ENCODE measurements at places on chromosomes 12 and 14.

GRCh38 chr12:115320967-115321366, 637.0 kb upstream of the TBX3 start:
- no peak for DNase-seq

DNA sequence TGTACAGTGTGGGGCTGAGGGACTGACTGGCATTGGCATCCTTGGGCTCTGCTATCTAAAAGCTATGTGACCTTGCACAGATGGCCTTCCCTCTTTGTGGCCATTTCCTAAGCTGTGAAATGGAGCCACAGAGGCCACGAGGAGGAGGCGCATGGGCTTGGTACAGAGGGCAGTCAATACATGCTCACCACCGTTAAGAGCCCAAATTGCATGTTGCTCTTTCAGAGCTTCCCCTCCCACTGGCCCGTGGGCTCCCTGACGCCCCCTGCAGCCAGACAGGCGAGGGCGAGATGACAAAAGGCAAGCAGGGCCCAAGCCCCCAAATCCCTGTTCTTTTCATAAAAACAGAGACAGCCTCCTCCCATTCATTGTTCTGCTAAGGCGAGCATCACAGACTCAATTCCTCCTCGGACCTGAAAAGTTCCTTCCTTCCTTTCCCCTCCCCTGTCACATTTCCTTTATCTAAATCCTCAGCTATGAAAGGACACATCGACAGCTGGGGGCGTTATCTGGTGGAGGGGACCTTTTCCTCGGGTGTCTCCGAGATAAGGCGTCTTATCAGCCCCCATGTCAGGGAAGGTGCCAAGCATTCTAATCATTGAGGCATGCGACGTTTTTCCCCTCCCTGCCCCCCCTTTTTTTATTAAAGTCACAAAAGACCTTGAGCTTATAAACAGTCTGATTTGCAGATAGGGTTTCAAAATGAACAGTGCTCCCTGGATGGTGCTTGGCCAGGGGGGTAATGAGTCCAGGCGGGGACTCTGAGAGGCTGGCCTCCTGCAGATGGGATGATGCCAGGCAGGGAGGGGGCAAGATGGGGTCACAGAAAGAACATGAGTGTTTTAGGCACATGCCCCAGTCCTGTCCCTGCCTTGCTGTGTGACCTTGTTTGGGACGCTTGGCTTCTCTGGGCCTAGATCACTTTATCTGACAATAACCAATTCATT, 26.4 kb downstream of the FAM222A start:
- DNase-seq: peak; percentile 27

- no peak for DNase-seq
Observed at GRCh38 chr12:68207276-68207675, 18.3 kb downstream of the IL26 start.

- no peak for DNase-seq
Observed at GRCh38 chr14:22218728-22219127, 370.3 kb downstream of the DAD1 start.

DNA sequence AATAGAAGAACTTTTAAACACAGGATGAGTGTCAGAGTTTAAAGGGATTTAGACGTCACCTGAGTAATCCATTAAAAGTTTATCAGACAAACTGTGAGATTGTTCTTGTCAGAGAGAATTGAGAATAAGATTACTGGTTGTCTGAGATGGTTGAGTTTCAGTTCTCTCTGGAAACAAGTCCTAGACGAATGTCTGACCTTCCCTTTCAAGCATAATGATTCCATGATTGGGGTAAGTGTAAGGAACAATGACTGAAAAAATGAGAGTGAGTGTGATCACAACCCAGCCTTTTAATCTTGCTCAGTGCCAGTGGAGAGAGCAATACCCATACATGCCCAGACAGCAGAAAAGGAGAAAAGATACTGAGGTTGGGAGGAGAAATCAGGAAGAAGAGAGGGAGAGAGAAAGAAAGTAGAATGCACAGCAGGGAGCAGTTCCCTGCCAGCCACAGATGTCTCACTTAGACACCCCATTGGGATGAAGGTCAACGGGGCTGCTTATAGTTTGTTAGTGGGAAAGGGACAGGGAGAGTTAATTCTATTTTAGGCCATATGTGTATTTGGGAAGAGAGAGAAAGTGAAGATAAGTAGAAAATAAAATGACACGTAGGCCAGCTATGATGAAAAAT, 4.3 kb downstream of the GRIP1 start:
- DNase-seq: no peak

All from stimulated activated naive CD8-positive, alpha-beta T cell treated with anti-CD3 and anti-CD28 coated beads, Interleukin-15, Interleukin-2, amounts not matched to agents 100 U/mL and 50 U/mL, for 24 hours (primary cell).